ENCODE measurements at places on chromosomes 7 and 10. TPM values are rescaled to one million over a fixed set of nuclear protein-coding genes. Genes with fewer than 3 reads are reported as not detected.

DNA sequence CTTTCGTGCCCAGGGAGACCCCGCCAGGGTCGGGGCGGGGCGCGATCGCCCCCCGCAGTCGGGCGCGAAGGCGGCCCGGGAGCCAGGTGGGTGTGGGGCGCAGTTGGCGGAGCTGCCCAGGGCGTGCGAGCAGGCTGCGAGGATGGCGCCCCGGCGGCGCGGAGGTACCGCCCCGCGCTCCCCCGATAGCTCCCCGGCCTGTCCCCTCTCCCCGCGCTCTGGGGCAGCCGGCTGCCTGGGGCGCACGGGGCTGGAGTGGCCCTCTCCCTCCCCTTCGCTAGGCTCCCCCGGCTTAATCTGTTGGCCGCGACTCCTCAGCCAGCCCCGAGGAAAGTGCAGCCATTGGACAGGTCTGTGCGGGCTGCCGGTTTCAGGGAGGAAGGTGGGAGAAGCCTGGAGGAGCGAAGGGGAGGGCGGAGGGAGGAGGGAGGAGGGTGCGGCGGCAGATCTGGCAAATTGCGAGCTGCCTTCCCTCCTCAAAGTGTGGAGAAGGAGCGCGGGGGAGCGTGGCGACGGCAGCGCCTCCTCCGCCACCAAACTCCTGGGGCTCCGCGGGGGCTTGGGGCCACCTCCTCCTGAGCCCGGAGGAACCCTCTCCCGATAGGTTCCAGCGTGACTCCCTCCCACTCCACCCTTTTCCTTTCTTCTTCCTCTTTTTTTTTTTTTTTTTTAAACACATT is 361 bp upstream of the PLXDC2 start:
- no peak for DNase-seq

SMKR1 gene
- polyA plus RNA-seq, result 6.3 TPM

DNA sequence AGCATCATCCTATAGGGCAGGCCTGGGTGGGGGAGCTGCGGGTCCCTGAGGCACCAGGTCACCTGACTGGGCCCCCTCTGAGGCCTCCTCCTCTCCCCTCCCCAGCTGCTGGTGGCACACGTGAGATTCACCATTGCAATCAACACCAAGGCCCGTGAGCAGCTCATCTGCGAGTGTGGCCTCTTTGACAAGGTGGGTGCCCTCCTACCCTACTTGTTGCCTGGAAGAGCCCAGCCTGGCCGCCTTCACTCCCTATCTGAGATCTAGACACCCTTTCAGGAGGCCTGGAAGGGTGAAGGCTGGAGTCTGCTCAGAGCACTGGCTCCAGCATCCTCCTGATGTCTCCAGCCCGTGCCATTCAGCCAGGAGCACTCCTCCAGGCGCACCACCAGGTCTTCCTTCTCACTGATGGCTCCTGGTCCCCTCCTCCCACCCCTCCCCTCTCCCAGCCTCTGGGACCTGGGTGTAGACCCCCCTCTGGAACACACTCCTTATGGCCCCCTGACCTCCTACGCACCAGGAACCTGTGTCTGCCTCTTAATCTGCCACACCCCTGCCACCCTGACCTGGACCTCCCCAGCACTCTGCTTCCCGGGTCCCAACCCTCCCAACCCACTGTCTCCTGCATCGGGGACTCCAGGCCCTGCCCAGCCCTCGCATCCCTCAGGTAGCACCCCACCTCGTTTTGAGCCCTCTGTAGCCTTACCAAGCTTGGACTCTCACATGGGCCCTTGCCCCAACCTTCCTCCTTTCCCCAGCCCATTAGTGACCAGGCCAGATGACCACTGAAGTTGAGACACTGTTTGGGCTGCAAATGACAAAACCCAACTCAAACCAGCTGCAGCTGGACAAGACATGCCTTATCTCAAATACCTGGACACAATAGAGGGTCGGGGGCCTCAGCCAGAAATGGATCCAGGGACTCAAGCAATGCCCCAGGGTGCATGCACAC is 67.5 kb downstream of the ALOX5 start:
- no peak for DNase-seq

GRCh38 chr7:96591900-96592676 is 117.6 kb downstream of the SEM1 start:
- no peak for DNase-seq

DNA sequence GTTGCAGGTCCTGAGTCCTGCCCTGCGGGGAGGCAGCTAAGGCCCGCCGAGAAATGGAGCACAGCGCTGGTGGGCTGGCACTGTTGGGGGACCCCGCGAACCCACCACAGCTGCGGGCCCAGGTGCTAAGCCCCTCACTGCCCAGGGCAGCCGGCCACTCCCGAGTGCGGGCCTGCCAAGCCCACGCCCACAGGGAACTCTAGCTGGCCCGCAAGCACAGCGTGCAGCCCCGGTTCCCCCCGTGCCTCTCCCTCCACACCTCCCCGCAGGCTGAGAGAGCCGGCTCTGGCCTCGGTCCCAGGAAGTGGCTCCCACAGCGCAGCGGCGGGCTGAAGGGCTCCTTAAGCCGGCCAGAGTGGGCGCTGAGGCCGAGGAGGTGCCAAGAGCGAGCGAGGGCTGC is 3.5 kb upstream of the NSMCE4A start:
- DNase-seq, result no peak

GRCh38 chr10:110118891-110119621 is 88.3 kb upstream of the MXI1 start:
- DNase-seq, result no peak

- no peak for DNase-seq
Measured at GRCh38 chr7:56079450-56080185, 13.1 kb downstream of the PHKG1 start.

C1GALT1 gene
- polyA plus RNA-seq, result 54.5 TPM

- DNase-seq, result no peak
Measured at GRCh38 chr10:97034301-97034700, 151.5 kb downstream of the SLIT1 start.

- DNase-seq, result no peak
Measured at GRCh38 chr7:15921576-15921975, 235.1 kb upstream of the MEOX2 start.

GRCh38 chr7:87567052-87567451 is 33.6 kb downstream of the ABCB1 start:
- no peak for DNase-seq

SLC13A1 gene
- not detected for polyA plus RNA-seq

DNA sequence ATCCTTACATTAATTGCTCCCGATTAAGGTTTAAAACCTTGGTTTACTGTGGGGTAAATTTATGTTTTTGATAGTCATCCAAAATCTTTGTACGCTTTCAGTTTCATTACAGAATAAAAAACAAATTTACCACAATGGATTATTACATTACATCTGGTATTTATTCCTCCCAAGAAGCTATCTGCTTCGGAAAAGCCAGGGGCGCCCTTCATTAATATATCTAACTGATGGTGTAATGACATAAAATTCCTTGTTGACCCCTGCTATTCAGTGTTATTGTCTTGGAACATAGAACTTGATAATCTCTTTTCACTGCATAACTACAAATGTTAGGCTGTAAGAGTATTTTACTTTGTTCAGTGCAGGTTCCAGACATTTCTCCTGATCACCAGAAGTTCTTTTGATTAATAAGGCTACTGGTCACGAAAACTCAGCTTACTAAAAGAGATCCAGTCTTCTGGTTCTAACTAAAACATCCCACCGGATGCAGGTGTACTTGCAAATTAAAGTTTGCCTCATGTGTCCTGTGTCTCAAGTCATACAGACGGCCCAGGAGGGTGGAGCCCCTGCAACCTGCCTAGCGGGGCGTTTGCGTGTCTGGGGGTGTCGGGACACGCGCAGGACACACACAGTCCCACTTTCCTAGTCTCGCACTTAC is 581 bp upstream of the GLCCI1 start:
- DNase-seq, result no peak

DNA sequence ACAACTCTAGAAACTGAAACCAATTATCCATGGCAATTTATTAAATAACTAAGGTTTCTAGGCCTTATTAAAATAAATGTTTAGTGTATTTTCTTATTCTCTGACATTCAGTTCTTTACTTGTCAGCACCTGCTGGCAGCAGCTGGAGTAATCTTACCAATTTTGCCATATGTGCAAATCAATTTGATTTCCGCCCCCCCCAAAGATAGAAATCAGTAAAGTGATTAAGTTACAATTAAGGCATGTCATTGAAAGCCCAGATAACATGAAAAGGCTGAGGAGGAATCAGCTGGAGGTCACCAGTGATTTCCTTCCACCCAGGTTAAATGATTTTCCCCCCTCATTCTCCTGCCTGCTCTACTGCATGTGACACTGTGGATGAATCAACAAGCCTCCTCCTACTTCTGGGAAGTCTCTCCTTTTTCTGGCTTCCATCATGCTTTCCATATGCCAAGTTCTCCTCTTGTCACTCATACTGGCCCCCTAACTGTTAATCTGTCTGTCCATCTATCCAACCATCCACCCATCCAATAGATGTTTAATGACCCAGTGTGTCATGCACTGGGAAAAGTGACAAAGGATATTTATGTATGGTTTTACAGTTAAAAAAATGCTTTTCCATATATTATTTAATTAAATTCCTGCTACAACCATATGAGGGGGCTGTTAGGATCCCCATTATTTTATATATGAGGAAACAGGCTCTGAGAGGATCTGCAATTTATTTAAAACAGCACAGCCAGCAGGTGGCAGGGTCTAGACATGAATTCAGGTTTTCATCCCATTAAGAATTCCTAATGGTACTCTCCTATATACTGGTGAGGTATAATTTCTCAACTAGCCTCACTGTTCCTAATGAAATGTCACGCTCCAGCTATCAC is 116.5 kb downstream of the ATXN7L1 start:
- no peak for DNase-seq

GPR22 gene
- 0.17 TPM for polyA plus RNA-seq

AKR1D1 gene
- not detected for polyA plus RNA-seq

DNA sequence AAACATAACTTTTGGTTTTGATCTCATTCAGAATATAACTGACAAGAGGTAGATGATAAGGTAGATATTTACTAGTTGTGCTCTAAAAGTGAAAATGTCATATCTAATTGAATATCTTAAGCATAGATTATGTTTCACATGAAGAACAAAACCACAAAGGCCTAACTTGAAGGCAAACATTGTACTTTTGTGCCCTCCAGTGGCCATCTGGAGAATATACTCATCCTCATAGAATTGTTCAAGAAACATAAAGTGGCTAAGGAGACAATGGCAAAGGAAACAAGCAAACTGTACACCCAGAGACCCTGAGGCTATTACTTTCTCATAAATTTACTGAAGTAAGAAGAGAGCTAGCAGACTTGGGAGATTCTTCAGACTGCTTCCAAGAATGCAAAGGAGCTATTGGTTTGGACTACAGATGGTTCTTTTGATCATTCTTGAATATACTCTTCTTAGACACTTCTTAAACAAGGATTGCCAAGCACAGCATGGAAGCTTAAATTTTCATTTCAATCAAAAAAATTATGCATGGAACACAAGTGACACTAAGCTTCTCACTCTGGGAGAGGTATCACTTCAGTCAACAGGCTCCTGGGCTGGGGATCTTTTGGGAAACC is 98.2 kb upstream of the DKK1 start:
- DNase-seq, result peak; percentile 38

Measured in naive thymus-derived CD4-positive, alpha-beta T cell (primary cell).